ENCODE measurements at places on chromosomes 12 and 14.
A peak's percentile ranks its signal among the peaks of the same experiment; 100 is the strongest.

DNA sequence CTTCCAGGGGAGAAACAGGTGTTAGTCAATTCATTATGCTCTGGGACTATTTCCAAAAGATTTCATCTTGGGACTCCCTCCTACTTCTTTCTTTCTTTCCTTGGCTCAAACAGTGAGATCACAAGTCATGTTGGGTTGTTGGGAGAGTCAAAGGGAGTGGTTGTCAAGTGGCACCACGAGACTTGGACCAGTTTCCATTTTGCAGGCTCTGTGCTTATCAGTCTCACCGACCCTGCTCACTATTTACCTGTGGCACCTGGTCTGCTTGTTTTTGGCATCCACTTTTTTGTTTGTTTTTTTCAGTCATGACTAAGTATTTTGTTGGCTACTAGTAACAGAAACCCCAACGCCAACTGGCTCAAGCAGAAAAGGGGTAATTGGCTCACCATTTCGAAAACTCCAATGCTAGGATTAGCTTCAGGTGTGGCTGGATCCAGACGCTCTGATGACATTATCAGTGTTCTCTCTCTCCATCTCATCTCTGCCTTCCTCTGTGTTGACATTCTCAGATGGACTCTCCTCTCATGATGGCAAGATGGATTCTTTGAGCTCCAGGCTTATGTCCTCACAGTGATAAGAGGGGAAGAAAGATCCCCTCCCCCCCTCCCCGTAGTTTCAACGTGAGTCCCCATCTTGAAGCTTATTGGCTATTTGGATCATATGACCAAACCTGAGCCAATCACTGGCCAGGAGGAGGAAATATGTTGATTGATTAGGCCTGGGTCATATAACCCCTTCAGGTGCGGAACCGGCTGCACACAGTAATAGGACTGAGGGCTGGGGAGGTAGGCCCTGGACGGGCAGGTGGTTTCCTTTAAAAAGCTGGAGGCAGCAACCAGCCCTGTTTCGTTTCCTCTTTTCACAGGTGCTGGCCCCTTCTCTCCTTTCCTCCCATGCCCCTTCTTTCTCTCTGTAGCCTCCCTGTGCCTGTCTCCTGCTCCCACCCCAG is 84.2 kb downstream of the AACS start:
- peak; percentile 37 for DNase-seq

GRCh38 chr12:110073049-110073831 is 24.9 kb upstream of the C12orf76 start:
- no peak for DNase-seq

DNA sequence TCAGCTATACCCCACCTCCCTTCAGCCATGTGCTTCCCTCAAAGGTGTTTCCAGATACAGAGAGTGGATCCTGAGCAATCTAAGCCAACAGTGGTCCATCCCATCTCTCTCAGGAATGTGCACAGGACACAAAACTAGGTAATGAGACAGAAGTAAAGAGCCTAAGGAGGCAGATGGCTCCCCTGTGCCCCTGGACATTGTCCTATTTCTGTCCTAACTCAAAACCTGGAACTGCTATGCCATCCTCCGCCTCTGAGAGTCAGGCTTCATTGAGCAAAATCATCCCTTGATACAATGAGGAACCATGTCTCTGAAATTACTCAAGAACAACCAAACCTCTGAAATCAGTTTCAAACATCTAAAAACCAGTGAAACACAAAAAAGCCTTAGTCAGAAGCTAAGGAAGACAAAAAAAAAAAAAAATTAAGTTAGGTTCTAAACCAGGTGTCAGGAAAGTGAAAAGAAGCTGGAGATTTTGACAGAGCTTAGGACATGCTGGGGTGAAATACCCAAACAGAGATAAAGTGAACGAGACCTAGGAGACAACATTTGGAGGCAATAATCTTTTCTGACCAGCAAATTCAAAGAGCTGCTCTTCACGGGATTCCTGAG is 200.3 kb upstream of the PLEKHG7 start:
- DNase-seq = peak; percentile 63

DNA sequence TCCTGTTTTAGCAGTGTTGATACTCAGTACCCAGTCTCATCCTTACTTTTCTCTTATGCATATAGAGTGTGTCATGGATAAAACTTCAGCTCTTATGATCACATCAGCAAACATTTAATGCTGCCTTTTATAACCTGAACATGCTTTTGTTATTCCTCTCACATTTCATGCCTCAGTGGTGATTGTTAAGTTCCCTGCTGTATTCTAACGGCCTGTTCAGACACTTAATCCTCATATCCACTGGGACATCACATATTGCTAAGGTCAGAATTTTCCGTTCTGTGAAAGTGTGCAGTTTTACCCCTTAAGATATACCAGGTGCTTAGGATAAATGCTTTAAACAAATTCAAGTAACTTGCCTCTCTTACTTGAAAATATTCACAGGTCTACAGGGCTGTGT is 268.7 kb upstream of the SEL1L start:
- DNase-seq = no peak

- DNase-seq = no peak
Measured at GRCh38 chr14:90091393-90091792, 29.6 kb downstream of the KCNK13 start.

DNA sequence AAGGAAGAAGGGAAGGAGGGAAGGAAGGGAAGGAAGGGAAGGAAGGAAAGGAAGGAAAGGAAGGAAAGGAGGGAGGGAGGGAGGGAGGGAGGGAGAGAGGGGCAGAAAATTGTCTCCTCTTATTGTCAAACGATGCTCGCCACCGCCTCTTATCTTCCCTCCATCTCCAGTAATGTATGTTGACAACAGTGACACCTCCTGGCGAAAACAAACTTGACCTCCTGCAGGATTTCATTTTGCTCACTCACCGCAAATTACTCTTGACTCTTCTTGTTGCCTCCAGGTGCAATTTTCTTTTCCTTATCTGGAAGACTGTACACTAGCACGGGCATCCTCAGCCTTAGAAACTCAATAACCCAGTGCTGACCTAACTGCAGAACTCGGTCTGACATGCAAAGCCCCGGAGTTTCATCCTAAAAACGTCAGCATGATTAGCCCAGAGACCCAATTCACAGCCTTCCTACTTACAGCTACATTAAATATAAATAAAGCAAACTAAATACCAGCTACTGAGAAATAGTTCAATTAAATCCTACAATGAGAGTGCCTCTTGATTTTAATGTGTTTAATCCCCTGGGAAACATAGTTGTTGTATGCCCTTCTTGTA is 512.4 kb upstream of the TMPO start:
- peak; percentile 72 for DNase-seq

GRCh38 chr14:76391981-76392690 is 16.2 kb downstream of the ESRRB start:
- DNase-seq = no peak
